ENCODE measurements at places on chromosomes 4 and X. TPM values are rescaled to one million over a fixed set of nuclear protein-coding genes. Genes with fewer than 3 reads are reported as not detected.

GLUD2 gene
- total RNA-seq, result 1.4 TPM

SLC39A8 gene
- 14.7 TPM for total RNA-seq

SOD3 gene
- total RNA-seq, result 65.3 TPM

MAGED4 gene
- total RNA-seq, result 14.7 TPM

FGFBP1 gene
- total RNA-seq, result not detected

NLGN4X gene
- total RNA-seq, result 0.08 TPM

LANCL3 gene
- total RNA-seq, result 0.18 TPM

FAM9C gene
- not detected for total RNA-seq

MAGEC3 gene
- not detected for total RNA-seq

DMRTC1B gene
- total RNA-seq, result not detected

ADGRG4 gene
- total RNA-seq, result not detected

IL21 gene
- not detected for total RNA-seq

VCX3B gene
- not detected for total RNA-seq

SPP1 gene
- total RNA-seq, result 0.72 TPM

KCND1 gene
- 0.81 TPM for total RNA-seq

BTC gene
- total RNA-seq, result not detected

AWAT2 gene
- total RNA-seq, result under 0.01 TPM

PHOX2B gene
- total RNA-seq, result not detected

DRD5 gene
- total RNA-seq, result not detected

Data from fibroblast of the aortic adventitia (primary cell).